Coronary artery (tissue), 2 donors: ENCODE measurements at places on chromosomes 4 and X.
A peak's percentile ranks its signal among the peaks of the same experiment; 100 is the strongest.

DNA sequence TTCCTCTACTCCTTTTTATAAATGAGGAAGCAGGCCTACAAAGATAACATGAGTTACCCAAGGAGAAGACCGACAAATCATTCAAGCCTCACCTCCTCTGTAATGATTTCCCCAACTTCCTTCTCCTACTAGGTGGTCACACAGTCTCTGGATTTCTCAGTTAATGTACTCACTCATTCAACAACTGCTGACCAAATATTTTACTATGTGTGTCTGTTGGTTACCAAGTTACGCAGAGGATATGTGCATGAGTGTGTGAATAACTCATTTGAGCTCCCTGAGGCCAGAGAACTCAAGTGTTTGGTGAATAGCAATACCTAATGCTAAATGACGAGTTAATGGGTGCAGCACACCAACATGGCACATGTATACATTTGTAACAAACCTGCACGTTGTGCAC is 10.4 kb downstream of the CASK start:
- DNase-seq, result no peak

GRCh38 chr4:174279433-174280155 is 3.9 kb downstream of the FBXO8 start:
- no peak for DNase-seq

- DNase-seq, result no peak
Observed at GRCh38 chr4:170388255-170388654, 298.5 kb upstream of the AADAT start.

DNA sequence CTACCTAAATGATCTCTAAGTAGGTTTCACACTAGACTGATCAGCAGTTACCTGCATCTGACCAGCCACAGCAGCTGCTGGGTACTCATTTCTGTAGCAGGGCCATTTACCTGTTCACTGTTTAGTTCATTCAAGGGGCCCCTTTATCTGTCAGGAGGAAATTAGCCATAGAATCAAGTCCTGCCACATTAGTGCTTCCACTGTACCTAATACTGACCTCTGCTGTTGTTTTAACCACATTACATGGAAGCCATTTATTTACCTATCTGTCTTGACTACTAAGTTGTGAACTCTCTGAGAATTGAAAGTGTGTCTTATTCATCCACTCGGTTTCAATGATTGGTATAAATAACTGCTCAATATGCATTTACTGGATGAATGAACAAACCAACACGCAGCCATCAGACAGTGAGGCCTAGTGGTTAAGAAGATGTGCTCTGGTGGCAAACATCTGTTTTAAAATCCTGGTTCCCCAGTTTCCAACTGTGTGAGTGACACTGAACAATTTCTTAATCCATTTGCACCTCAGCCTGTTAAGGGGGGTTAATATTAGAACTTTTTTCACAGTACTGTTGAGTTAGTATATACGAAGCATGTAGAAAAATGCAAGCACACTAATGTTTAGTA is 30.0 kb upstream of the ANXA5 start:
- no peak for DNase-seq

DNA sequence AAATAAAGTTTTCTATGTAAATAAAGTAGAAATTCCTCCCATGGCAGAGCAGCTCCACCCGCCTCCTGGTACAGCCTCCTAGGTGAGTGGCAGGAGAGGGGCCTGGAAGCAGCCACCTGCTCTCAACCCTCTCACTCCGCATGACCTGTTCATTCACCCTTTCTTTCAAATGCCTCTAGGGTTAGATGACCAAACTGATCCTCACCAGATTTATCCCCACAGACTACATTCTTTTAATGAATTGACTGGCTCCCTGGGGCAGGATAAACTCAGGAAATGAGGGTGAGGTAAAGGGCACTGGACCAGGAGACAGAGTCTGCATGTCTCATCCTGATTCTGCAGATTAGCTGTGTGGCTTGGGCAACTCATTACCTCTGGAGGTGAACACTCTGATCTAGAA is 32.6 kb upstream of the NKX6-1 start:
- no peak for DNase-seq

GRCh38 chrX:133177202-133177601 is 41.0 kb downstream of the TFDP3 start:
- DNase-seq, result no peak

GRCh38 chr4:97645071-97645821 is 498.0 kb downstream of the STPG2 start:
- no peak for DNase-seq

GRCh38 chr4:183788308-183788905 is 116.7 kb upstream of the STOX2 start:
- no peak for DNase-seq

DNA sequence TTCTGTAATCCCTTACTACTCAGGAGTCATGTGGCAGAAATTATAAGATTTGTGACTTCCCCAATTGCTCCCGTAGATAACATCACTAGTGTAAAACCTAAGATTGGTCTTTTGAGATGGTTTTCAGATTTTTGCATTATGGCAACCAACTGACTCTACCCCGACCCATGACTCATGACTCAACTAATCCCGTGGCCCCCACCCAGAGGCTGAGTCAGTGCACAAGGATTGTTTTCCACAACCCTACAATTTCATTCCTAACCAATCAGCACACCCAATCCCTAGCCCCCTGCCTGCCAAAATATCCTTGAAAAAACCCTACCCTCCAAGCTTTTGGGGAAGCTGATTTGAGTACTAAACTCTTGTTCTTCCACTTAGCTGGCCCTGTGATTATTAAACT is 109.4 kb upstream of the FAM9C start:
- DNase-seq, result no peak

- no peak for DNase-seq
Observed at GRCh38 chrX:151754047-151754429, 19.5 kb downstream of the CNGA2 start.

DNA sequence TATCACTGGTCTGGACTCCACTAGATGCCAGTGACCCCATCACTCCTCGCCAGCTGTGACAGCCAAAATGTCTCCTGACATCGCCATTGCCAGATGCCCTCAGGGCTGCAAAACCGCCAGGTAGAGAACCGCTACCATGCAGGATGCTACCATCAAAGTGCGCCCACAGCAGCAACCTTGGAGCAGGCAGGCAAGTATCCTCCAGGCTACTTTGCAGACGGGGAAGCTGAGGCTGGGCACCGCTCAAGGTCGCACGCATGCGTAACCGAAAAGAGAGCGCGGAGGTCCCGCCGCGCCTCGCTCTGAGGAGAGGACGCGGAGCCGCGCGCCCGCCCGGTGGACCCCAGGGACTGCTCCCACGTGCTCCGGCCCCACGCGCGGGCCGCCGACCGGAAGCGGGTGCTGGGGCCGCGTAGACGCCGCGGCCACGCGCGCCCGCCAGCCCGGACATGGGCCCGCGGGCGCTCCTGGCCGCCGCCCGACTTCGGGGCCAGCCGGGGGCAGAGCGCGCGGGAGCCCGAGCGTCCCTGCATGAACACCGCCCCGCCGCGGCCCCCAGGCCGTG is at the start of gene STS:
Gene STS, plus strand, starts transcription at position 300 of the 565 bp plus-strand sequence. CDS start 105,488 bp downstream, outside the sequence.
- peak; percentile 78 for DNase-seq

DNA sequence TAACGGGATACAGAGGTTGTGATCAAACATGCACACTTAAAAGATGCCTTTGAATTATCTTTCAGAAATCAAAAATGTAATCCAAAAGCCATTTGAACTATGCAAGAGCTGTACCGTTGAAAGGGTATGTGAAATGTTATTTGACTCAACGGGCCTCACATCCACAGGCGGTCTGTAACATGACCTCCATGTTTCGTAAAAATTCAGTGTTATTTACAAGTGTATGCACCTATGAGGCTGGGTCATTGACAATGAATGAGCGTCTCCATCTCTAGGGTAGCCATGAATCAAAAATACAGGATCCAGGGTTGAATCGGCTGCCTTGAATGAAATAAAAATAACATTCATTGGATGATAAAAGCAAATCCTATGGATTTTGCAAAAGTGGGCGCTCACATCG is 100.1 kb downstream of the CRLF2 start:
- no peak for DNase-seq

GRCh38 chrX:47815901-47816845 is 20.5 kb upstream of the ZNF81 start:
- no peak for DNase-seq
